ENCODE measurements at places on chromosomes 3 and 15.

DNA sequence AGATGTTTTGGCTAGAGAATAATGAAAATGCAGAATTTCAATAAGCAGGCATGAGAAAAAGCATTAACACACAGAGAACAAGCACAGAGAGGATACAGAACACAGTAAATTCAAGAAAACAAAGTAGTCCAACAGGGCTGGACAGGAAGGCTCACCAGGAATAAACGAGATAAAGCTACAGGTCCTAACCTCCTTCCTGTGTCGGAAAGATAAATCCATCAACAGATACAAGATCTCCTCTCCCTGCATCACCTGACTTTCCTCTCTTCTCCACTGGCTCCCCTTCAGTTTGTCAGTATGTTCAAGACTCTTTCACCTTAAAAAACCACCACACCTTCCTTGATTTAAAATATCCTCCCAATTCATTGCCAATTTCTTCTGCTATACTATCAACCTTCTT lies 11.4 kb downstream of the CPEB1 start:
- no peak for DNase-seq

DNA sequence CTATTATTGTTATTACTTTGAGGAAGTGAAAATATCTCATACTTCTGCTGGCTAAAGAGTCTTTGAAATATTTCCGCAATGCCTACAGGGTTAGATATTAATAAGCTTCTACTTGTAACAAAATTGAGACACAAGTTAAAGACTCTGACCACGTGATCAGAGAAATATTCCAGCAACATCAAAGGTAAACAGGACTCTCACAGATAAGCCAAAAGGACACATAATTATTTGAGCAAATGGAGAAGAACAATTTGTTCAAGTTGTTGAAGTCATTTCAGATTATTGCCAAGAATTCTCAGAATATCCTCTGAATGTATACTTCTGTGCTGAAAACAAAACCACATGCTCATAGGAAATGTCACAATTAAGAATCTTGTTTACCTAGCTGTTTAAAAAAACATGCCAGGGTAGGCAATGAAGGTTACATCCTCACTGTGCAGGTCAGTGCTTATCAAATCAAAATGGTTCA lies 225.8 kb upstream of the ALCAM start:
- DNase-seq, result no peak

DNA sequence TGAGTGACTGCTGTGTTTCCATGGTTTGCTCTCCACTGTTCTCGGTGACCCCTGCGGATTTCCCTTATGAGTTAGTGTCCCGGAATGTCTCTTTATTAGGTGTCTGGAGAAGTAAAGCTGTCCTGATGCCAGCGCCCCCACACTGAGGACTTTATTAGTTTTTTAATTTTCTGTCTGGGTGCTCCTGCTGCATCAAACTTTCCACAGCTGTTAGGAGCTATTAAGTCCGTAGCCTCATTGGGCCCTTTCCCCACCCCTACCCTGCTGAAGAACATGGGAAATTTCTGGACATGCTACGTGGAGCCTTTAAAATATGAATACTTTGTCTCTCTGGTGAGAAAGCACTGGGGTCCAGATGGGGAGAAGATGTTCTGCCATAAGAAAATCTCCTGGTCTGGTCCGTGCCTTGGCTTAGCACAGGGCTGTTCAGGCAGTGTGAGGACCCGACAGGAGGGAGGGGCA lies 161.7 kb upstream of the HES1 start:
- DNase-seq, result no peak

GRCh38 chr3:162863579-162863978 lies 1367.0 kb downstream of the OTOL1 start:
- DNase-seq, result no peak

GRCh38 chr3:28242519-28242918 lies 1.1 kb downstream of the CMC1 start:
- no peak for DNase-seq

All from NCI-H1105 (cell line).